MV-4-11 (cell line): ENCODE measurements at places on chromosomes 7 and 10.

- DNase-seq, result no peak
These were observed 123.9 kb downstream of the TAX1BP1 start for GRCh38 chr7:27863880-27864279.

- no peak for DNase-seq
These were observed 51.0 kb downstream of the SKAP2 start for GRCh38 chr7:26813432-26813831.

DNA sequence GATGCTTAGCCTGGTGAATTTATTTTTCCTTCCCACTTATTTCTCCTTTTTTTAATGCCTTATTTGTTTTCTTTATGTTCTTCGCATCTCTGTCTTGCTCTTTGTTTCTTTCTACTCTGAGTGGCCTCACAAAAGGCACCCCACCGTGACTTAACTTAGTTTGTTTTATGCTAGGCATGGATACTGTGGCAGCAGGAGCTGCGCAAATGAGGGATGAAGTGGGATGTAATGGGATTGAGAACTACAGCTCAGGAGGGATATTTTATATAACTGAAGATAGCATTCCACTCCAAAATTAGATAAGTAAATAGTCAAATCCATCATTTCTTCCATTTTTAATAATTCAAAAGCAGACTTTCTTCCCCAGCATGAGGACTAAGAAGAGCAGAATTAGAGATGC is 1.7 kb upstream of the CACNA2D1 start:
- no peak for DNase-seq

DNA sequence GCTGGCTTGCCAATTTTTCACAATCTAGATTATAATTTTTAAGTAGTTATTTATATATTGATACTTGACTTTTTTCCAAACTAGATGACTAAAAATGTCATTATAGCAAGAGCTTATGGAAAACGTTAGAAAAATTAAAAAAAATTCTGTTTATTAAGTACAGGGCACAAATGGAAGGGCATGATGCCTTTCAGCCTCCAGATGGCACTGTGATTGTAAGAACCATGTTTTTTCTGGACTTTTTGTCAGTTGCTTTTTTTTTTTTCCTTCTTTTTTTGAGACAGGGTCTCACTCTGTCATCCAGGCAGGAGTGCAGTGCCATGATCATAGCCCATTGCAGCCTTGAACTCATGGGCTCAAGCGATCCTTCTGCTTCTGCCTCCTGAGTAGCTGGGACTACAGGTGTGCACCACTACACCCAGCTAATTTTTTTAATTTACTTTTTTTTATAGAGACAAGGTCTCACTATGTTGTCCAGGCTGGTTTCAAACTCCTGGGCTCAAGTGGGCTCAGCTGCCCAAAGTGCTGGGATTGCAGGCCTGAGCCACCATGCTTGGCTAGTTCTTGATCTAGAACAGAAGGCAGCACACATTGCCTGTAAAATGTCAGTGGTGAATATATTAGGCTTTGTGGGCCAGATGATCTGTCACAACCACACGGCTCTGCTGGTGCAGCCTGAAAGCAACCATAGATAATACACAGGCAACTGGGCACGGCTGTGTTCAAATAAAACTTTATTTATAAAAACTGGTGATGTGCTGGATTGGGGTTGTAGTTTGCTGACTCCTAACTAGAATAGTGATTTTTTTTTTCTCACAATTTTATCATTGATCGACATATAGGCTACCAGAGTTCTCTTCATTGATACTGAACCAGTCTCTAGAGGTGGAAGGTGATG is 27.4 kb downstream of the UCMA start:
- DNase-seq, result peak; percentile 9

- peak; percentile 79 for DNase-seq
These were observed 11.6 kb upstream of the ADD3 start for GRCh38 chr10:109996225-109996624.

DNA sequence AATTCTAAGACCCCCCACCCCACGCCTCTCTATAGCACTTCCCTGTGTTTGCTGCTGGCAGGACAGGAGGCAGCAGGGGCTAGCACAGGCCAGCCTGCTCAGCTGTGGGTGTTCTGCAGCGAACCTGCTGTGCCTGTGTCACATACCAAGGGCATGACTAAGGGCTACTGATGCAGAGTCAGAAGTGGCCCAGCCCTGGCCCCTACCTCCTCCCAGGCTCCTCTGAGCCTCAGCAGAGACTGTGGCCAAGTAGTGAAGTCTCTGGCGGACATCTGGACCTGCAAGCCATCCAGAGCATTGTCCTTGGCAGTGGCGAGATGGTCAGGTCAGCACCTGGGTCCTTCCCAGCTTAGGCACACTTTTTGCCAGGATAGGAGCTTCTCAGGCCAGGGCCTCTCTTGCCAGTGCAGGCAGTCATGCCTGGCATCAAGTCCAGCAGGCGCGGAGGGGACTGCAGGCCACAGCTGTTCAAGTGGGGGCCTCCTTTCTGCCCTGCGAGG is 116.3 kb upstream of the RET start:
- peak; percentile 25 for DNase-seq

GRCh38 chr10:72852508-72852907 is 41.0 kb upstream of the OIT3 start:
- peak; percentile 92 for DNase-seq

- no peak for DNase-seq
These were observed 38.9 kb downstream of the GPRIN2 start for GRCh38 chr10:46517541-46517940.

DNA sequence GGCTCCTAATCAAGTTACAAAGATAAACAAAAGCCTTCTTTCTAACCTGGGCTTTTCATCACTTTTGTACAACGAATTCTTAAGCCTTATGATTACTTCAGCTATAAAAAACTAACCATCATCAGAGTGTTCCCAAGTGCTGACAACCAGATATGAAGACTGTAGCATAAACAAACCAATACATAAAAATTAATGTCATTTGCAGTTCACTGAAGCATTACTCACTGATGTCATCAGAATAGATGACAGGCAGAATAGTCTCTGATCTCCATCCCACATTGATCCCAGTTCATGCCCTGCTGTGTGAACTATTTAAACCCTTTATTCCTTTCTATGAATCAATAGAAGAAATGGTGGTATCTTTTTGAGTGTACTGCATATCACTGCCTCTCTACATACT is 84.4 kb downstream of the DNAJC1 start:
- DNase-seq, result no peak

GRCh38 chr7:90311175-90311574 is 9.9 kb downstream of the FAM237B start:
- DNase-seq, result no peak

GRCh38 chr7:69896121-69896520 is 297.8 kb downstream of the AUTS2 start:
- no peak for DNase-seq

DNA sequence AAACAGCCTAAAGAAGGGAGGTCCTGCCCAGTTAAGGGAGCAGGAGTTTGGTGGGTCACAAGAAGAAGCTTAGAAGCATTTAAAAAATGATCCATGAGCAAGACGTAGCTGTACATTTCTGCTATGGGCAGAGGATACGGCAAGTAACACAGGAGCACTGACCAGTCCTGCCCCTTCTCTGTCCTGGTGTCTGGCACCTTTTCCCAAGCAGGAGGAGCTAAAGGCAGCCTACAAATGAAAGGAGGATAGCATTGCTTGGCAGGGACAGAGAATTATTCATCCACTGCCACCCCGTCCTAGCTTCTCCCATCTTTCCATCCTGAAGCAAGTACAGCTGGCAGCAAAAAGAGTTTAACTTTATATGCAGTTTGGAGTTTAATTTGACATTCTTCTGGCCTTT is 1077.6 kb downstream of the TYW1 start:
- DNase-seq, result no peak

DNA sequence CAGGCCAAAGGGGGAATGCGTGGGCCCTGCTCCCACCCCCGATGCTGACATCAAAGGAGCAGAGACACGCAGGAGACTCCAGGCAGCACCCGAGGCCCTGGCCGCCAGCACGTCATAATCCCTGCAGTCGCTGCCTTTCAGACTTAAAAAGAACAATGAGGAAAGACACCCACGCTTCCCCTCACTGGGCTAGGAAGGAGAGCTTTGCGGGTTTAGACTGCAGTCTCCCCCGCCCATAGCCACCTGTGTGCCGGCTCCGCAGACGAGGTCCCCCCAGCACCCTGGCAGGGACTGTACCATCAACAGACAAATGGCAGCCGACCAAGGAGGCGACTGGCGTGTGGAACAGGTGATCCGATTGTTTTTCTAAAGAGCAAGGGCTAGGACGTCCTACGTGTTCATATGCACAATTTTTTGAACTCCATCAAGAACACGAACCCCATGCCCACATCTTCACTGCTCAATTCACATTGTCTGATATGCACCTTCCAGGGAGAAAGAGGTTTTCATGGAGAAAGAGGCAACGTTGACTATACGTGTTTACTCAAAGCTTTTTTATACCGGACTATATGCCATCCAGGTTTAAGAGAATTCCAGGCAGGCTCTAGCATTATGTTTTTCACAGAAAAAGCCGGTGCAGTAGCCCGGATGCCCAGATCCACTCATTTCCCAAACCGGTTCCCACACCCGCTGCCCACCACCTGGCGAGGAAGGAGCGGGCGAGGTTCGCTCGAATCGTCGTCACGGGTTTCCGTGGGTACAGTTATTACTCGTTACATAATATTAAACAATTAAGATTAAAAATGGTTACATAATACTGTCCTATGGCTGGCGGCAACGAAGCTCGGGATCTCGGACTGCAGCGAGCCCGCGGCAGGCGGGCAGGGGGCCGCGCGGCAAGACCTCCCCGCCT is 1.1 kb downstream of the GRB10 start:
- no peak for DNase-seq

GRCh38 chr10:73577788-73578187 is 13.4 kb downstream of the USP54 start:
- DNase-seq, result no peak

DNA sequence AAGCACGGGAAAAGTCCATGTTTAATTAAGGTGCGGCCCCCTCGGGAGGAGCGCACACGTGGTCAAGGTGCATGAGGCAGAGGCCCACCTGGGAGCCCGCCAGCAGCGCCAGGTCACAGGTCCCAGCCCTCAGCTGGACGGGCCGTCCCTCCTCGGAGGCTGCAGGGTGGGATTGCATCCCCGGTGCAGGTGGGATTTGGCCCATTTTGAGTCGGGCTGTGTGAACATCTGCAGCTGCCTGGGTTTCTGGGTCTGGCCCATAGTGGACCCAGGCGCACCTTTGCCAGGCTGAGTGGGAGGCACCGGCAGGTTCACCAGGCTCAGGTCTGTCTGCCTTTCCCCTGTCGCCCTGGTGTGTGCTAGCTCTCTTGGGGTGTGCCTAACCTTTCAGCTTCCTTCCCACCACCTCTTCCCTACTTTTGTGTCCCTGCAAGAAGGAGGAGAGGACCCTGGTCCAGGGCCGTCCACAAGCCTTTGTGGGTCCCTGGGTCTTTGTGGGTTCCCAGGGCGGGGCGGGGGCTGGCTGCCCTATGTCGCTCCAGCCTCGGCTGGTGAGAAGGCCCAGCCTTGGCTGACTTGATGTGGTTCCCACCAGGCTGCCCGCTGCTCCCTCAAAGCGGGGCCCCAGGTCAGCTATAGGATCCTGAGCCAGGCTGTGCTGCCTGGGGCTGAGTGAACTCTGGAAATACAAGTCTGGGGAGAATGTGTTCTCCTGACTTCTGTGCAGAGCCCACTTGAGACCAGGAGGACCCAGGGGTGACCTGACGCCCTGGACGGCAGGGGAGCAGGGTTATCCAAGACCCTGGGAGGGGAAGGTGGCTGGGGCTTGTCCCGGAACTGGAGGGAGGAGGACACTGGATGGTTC is 186.7 kb upstream of the SHH start:
- no peak for DNase-seq

- no peak for DNase-seq
These were observed 22.5 kb downstream of the TBC1D12 start for GRCh38 chr10:94424714-94425337.

DNA sequence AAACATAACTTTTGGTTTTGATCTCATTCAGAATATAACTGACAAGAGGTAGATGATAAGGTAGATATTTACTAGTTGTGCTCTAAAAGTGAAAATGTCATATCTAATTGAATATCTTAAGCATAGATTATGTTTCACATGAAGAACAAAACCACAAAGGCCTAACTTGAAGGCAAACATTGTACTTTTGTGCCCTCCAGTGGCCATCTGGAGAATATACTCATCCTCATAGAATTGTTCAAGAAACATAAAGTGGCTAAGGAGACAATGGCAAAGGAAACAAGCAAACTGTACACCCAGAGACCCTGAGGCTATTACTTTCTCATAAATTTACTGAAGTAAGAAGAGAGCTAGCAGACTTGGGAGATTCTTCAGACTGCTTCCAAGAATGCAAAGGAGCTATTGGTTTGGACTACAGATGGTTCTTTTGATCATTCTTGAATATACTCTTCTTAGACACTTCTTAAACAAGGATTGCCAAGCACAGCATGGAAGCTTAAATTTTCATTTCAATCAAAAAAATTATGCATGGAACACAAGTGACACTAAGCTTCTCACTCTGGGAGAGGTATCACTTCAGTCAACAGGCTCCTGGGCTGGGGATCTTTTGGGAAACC is 98.2 kb upstream of the DKK1 start:
- DNase-seq, result peak; percentile 70

DNA sequence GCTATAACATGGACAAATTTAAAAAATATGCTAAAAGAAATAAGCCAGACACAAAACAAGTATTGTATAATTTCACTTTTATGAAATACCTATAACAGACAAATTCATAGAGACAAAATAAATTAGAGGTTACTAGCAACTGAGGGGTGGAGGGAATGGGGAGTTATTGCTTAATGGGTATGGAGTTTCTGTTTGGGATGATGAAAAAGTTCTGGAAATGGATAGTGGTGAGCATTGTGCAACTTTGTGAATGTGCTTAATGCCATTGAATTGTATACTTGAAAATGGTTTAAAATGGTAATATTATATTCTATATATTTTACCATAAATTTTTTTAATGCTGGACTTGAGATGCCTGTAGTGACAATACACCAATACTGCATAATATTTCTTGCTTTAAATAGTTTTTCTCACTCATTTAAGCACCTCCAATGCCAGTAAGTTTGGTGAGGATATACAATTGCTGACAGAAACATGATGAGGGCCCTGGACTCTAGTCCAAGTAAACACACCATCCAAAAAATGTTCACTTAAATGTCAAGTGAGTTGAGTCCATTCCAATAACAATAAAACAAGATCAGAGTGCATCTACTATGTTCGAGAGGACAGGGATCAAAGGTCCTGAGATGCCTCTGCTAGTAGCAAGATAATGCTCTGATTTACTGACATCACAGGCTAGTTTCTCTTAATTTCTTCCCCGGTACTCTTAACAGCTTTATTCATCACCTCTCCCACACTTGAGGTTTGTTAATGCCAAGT is 71.9 kb downstream of the NT5C2 start:
- no peak for DNase-seq

DNA sequence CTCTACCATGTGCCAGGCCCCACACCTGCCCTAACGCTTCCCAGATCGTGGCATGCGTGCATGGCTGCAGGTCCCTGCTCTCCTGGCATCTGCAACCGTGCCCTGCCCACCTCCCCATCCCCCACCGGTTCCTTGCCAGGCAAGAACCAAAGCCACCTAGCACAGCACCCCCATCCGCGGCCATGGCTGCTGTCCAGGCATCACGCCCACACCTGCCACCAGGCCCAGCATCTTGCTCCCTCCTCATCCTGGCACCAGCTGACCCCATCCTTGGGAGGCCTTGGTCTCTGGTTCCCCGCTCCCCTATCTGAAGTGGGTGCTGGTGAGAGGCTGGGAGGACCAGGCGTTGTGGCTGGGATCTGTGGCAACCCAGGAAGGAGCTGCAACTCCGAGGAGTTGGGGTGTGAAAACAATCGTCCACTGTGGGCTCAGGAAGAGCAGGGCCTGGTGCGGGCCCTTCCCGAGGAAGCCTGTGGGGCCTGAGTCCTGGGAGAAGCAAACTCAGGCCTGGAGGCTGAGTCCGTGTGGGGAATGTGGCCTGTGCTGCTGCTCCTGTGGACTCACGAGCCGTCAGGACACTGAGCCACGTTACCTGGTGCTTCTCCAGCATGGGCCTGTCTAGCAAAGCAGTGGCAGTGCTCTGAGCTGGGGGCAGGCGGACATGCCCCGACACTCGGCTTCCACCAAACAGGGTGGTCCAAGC is 417.1 kb downstream of the DNAJB6 start:
- no peak for DNase-seq
